Breast epithelium (tissue), 4 donors: ENCODE measurements at places on chromosomes 7 and 10.
A peak's percentile ranks its signal among the peaks of the same experiment; 100 is the strongest.

DNA sequence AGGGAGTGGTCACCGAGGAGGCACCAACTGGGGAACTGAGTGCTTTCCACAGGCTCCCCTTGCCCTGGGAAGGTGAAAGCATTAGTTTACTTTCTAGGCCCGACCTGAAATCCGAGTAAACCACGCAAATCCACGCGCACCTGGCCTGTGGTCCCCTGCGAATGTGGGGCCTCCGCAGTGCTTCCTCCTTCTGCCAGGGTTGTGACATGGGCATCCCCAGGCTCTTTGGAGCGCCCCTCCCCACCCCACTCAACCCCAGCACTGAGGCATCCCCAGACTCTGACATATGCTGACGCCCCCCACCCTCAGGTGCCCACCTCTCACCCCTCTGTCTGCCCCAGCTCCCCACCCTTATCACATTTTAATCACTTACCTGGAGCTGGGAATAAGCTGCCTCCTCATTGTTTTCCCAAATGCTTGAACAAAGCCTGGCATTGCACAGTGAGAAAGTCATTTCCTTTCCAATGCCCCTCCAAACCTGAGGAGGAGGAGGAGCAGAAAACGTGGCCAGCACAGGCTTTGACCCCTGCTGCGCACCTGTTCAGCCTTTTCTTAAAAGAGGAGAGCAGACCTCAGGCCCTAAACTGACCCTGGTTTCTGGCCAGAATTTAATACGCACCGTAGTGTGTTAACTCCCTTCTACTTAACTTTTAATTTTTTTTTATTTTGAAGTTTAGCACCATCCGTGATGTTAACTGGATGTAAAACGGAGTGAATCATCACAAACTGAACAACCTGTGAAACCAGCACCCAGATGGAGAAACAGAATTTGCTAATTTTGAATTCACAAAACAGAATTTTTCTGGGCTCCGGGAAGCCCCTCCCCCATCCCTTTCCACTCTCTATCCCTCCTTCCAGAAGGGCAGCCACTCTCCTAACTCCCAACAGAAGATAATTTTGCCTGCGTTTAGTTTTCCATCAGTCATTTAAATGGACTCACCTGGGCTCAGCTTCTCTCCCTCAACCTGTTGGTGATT, 129.4 kb downstream of the WDR11 start:
- no peak for DNase-seq

- peak; percentile 68 for DNase-seq
Measured at GRCh38 chr10:97596101-97597082, 6.9 kb downstream of the C10orf62 start.

GRCh38 chr10:27494116-27494805, 9.8 kb upstream of the RAB18 start:
- DNase-seq = no peak

- DNase-seq = no peak
Measured at GRCh38 chr7:141534757-141535737, 16.2 kb upstream of the AGK start.

GRCh38 chr10:100827819-100828737, 82.7 kb downstream of the PAX2 start:
- DNase-seq = peak; percentile 21

DNA sequence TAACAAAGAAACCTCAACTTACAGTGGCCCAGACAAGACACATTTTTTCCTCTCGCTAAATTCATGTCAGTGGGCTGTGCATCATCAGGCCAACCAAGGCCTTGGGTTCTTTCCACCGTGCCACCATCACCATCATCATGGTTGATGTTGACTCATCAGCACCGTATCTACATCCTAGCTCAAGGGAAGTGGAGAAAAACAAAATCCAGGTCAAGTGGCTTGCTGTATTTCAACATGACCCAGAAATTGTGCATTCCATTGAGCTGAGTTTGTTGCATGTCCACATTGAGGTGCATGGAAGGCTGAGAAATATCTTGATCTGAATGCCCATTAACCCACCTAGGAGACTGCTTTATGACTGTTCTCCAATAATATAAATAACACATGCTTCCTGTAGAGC, 312.4 kb upstream of the CDC14C start:
- no peak for DNase-seq

GRCh38 chr7:461117-461452, 58.6 kb downstream of the PDGFA start:
- DNase-seq = no peak
